Foreskin fibroblast (primary cell): ENCODE measurements at places on chromosomes 7 and 10.
A peak's percentile ranks its signal among the peaks of the same experiment; 100 is the strongest.

DNA sequence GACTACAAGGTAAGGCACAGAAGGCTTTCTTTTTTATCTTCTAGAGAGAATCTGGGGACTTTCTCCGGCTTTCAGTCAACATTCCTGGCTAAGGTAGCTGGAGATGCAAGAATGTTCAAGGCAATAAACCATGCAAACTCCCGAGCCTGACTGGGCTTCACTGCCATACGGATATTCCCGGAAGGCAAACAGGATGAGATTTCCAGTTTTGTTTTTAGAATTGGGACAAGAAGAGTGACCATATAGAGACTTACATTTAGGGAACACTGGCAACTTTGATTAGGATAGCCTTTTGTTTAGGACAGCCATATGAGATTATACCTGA lies 269 bp downstream of the CALD1 start:
- DNase-seq: no peak

DNA sequence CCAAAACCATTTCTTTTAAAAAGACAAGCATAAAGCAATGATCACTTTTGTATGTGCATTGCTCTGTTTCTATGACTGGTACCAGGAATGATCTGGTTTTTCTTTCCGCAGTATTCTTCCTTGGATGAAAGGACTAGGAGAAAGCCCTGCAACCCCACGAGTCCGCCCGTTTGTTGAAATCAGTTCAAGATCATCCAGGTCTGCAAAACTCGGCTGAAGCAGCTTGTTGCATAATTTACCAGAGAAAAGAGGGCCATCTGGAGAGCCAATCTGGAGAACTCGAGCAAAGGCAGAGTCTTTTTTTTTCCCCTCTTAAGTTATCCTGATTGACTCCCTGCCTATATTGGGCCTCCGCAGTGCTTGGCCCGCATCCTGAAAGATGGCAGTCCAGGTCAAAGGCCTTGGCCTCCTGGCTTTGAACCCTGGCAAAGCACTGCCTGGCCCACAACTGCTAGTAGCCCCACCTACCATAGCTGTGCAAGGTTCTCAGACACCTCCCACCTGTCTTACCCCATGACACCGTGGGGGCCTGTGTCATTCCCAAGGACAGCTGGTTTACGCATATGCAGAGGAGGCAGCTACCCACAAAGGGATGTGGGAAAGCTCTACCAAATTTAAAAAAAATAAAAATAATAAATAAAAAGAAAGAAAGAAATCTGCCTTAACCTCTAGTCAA lies 572.2 kb downstream of the INHBA start:
- DNase-seq: no peak

- DNase-seq: no peak
Observed at GRCh38 chr10:20247891-20248708, 431.9 kb downstream of the PLXDC2 start.

- no peak for DNase-seq
Observed at GRCh38 chr10:94645285-94645684, 38.2 kb upstream of the CYP2C18 start.

- peak; percentile 7 for DNase-seq
Observed at GRCh38 chr10:114681542-114681941, 23.5 kb upstream of the ABLIM1 start.

- DNase-seq: no peak
Observed at GRCh38 chr7:79118143-79118542, 335.3 kb downstream of the MAGI2 start.

GRCh38 chr10:92702301-92702916 lies 12.7 kb downstream of the HHEX start:
- no peak for DNase-seq

DNA sequence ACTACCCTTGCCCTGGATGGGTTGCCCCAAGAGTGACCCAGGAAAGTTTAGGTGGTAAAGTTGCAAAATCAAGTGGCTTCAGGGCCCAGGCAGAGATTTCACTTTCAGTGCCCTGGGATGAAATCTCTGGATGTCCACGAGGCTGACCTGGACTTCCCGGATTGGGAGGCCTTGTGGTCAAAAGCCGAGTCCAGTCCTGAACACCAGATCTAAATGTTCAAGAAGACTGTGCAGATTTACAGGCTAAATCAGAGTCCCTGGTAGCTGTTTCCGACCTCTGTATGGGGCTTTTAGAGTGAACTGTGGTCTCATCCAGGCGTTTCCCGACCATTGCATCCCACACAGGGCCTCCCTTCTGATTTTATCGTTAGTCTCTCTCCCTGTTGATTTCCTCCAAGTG lies 95.3 kb downstream of the WDR11 start:
- no peak for DNase-seq

GRCh38 chr10:14397066-14397465 lies 66.3 kb upstream of the FRMD4A start:
- peak; percentile 93 for DNase-seq

GRCh38 chr10:119755446-119755845 lies 29.6 kb downstream of the INPP5F start:
- peak; percentile 66 for DNase-seq

DNA sequence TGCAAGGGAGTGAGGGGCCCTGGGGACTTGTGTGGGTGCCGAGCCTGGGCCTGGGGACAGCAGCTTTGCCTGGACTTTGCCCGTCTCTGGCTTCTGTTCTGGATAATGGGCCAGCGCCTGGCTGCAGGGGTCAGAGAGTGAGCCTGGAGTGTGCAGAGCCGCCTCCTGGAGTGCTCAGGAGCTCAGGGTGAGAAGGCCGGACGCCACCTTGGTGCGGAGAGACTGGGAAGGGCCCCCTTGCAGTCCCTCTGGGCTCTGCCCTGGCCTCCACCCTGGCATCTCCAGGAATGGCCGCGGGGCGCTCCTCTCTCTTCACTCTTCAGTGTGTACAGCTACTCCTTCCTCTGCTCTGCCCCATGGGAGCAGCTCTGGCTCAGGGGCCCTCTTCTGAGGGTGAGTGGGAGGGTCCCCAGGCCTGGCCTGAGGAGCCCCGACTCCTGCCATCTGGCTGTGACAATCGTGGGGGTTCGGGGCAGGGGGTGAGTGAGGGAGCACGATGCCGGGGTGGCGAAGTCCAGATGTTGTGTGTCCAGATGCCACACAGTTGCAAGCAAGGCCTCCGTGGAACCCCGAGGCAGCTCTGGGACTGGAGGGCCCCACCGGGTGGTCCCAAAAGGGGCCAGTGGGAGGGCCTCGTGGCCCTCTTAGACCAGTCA lies 187.1 kb downstream of the DNAJB6 start:
- DNase-seq: no peak

GRCh38 chr7:157664034-157664433 lies 327.2 kb downstream of the DNAJB6 start:
- DNase-seq: no peak

- peak; percentile 59 for DNase-seq
Observed at GRCh38 chr10:102229810-102230263, 3.7 kb downstream of the ELOVL3 start.

DNA sequence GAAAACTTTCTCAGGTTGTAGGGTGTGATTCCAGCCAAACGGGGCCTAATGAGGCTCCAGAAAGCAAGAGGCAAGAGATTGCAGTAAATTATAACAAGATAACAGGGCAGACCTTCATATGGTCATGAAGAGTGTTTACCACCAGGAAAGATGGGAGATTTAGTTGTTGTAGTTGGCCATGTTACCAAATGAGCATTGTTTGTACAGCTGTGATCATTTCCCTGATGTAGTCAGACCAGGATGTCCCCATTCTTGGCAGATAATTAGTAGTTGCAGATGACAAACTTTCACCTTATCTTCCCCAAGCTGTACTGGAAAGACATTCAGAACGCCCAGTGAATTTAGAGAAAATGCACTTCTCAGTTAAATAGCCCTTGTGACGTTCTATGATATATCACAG lies 630.8 kb downstream of the ANKRD7 start:
- no peak for DNase-seq

- DNase-seq: no peak
Observed at GRCh38 chr10:105681051-105681450, 1040.0 kb downstream of the SORCS3 start.

- DNase-seq: no peak
Observed at GRCh38 chr7:2553831-2554581, 1.3 kb downstream of the BRAT1 start.

- peak; percentile 88 for DNase-seq
Observed at GRCh38 chr7:55325371-55325792, 39.8 kb upstream of the LANCL2 start.

DNA sequence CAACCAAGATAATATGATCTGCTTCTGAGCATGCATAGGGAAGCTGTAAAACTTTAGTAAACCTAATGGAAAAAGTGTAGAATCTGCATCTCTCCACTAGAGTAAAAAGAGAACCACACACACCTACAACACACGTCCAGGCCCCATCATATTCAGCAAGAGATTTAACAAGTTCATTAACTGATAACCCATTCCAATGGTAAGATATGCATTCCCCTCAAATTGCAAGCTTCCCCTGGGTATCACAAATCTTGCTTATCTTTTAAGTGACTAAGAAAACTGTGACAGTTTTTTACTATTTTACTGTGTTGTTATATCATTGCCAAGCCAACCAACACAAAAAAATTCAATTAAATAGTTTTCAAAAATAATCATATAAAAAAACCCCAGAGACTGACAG lies 8.0 kb downstream of the DPY19L1 start:
- DNase-seq: no peak

- DNase-seq: no peak
Observed at GRCh38 chr10:48266528-48266927, 8.0 kb downstream of the FRMPD2 start.

DNA sequence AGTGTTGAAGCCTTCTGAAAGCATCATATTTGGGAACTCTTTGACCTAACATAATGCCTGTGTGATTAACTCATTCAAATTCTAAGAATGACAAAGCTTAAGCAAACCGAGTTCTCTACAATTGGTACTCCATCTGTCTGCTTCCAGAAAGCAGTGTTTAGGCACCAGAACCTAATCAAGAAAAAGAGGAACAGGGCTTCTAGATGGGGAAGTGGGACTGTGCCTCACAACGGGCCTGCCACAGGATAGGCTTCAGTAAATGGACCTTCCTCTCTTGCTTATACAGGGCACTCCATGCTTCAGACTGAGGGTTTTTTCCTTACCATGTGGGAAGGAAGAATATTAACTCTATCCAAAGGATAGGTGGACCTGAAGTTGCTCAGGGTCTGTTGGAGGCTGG lies 808.1 kb downstream of the XPNPEP1 start:
- DNase-seq: no peak

GRCh38 chr10:21043044-21043443 lies 145.9 kb upstream of the NEBL start:
- DNase-seq: no peak

GRCh38 chr10:70523057-70523456 lies 44.5 kb downstream of the PALD1 start:
- DNase-seq: no peak

DNA sequence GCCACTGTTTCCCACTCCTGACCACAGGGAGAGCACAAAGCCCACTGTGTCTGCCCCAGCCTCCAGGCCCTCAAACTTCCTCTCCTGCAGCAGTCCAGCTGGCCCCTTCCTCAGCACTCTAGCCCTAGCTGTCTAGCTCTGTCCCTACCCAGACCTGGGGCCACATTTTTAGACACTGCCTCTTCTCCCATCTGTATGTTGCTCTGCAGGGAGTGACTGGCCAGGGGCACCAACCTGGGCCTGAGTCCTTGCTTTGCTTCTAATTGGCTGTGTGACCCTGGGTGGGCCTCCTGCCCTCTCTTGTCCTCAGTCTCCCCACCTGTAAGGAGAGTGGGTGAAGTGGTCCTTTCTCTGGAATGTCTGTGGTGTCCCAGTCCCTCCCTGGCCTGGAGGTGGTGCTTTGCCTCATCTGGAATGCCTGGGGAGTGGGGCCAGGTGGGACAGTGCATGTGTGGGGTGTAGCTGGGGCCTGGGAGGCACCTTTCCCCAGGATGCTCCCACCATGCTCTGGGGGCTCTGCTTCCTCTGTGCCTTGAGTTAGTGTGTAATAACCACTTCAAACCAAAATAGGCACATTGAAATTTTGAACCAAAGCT lies 25.1 kb downstream of the AQP1 start:
- DNase-seq: no peak

DNA sequence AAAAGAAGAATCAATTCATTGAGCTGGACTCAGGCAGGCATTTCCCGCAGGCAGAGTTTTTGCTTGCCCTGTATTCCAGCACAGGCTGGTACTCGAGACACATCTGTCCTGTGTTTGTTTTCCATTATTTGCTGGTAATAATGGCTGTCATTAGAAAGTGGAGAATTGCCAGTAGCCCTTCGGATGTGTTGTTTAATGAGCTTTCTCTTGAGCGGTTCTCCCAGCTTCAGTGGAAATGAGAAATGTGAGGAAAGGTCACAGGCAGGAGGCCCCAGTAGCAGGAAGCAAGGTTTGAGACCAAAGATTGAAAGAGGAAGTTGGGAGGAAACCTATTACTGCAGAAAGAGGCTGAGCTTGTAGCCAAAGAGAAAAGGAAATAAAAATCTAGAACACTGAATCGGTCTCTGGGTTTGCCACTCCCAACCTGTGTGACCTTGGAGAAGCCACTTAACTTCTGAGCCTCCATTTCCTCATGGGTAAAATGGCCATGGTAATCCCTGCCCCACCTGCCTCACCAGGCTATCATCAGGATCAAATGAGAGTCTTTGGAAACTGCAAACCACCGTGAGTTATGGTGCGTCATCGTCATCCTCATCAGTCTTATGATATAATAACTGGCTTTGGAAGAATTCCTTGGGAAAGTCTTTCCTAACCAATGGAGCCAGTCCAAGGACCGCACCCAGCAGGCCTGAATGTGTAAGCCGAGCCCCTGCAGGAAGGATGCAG lies 67.7 kb downstream of the TACR2 start:
- peak; percentile 75 for DNase-seq

DNA sequence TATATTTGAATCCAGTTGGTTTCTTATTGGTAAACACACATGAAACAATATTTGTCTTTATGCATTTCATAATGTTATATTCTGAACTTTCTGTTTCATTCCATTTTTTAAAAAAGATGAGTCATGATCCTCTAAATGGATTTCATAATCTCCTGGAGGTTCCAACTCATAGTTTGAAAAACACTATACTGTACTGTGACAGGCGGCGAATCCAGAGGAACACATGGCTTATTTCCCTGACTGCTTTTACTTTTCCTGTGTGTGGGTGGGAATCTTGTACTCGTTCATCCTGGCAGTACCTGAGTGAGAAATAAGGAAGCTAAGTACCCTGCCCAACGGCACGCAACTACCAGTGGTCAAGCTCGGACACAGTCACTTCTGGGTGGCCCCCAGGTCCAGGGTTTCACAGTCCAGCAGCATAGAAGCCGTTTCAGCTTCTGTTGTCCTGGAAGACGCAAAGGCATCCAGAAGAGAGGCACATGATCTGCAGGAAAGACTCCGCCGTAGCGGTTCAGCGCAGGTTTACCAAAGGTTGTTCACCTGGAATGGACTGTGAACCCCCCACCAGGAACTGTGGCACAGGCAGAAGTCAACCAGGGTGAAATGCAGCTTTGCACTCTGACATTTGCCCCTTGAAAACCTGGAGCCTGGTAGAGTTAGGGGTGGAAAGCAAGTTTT lies 117.7 kb downstream of the CCNY start:
- peak; percentile 63 for DNase-seq
